Pericardium fibroblast (primary cell): ENCODE measurements at places on chromosomes 16 and 17. TPM values are rescaled to one million over a fixed set of nuclear protein-coding genes. Genes with fewer than 3 reads are reported as not detected.

Gene CDK5RAP3
- 59.7 and 59.8 TPM in 2 replicates for total RNA-seq

Gene NUP88
- total RNA-seq: 34.5 and 41.4 TPM in 2 replicates

Gene SLC39A11
- 11.8 and 16.9 TPM in 2 replicates for total RNA-seq

Gene FBXL16
- 0.17 and 0.93 TPM in 2 replicates for total RNA-seq

Gene NTN3
- 0.47 and 0.51 TPM in 2 replicates for total RNA-seq

Gene RHOT1
- total RNA-seq: 16.2 and 18.8 TPM in 2 replicates

Gene CDK12
- 13.4 and 16.6 TPM in 2 replicates for total RNA-seq

Gene KRT24
- total RNA-seq: not detected in 2 replicates

Gene KCNG4
- total RNA-seq: not detected in 2 replicates

Gene AANAT
- total RNA-seq: 0.43 TPM in 1 of 2 replicates, not detected in the other

Gene UBE2G1
- total RNA-seq: 33.0 and 39.4 TPM in 2 replicates

Gene KIF2B
- total RNA-seq: not detected in 2 replicates

Gene CCL16
- not detected in 2 replicates for total RNA-seq

Gene RBFOX1
- total RNA-seq: 0.43 TPM in 1 of 2 replicates, not detected in the other

Gene BRIP1
- total RNA-seq: 0.17 and 0.70 TPM in 2 replicates

Gene TNFRSF13B
- total RNA-seq: not detected in 2 replicates

Gene C17orf50
- not detected in 2 replicates for total RNA-seq

Gene PITPNM3
- 2.6 and 4.9 TPM in 2 replicates for total RNA-seq

Gene PPP1R27
- total RNA-seq: not detected in 2 replicates

Gene GPRC5C
- total RNA-seq: 6.9 and 54.8 TPM in 2 replicates

Gene KRT28
- total RNA-seq: not detected in 2 replicates

Gene DOC2B
- total RNA-seq: under 0.01 TPM in 1 of 2 replicates, not detected in the other

Gene MT4
- not detected in 2 replicates for total RNA-seq

Gene KRT20
- total RNA-seq: not detected in 2 replicates

Gene TBC1D3K
- 0.12 TPM in 1 of 2 replicates, not detected in the other for total RNA-seq

Gene ESRP2
- not detected in 2 replicates for total RNA-seq

Gene LITAFD
- total RNA-seq: not detected in 2 replicates

Gene SLC12A3
- total RNA-seq: not detected in 2 replicates

Gene CIITA
- 0.09 and 0.35 TPM in 2 replicates for total RNA-seq

Gene STAC2
- total RNA-seq: 0.82 TPM in 1 of 2 replicates, not detected in the other

Gene AURKB
- 0.47 and 0.94 TPM in 2 replicates for total RNA-seq

Gene DLX3
- total RNA-seq: not detected in 2 replicates

Gene POLR3E
- 25.1 and 35.8 TPM in 2 replicates for total RNA-seq

Gene EPN3
- 0.23 and 0.51 TPM in 2 replicates for total RNA-seq

Gene TMEM204
- 18.1 and 32.6 TPM in 2 replicates for total RNA-seq

Gene DPEP2
- total RNA-seq: not detected in 2 replicates

Gene SLC25A19
- total RNA-seq: 5.0 and 6.4 TPM in 2 replicates

Gene TVP23A
- total RNA-seq: 0.12 TPM in 1 of 2 replicates, not detected in the other

Gene PPL
- total RNA-seq: 13.3 and 49.7 TPM in 2 replicates

Gene RNF157
- total RNA-seq: 0.12 and 0.34 TPM in 2 replicates

Gene NPIPA3
- 0.58 TPM in 1 of 2 replicates, not detected in the other for total RNA-seq

Gene ZNF652
- 18.2 and 20.1 TPM in 2 replicates for total RNA-seq

Gene CCL4
- total RNA-seq: not detected in 2 replicates

Gene PLEKHG4
- total RNA-seq: 6.6 and 8.6 TPM in 2 replicates

Gene ENPP7
- not detected in 2 replicates for total RNA-seq

Gene CRISPLD2
- 68.6 and 76.9 TPM in 2 replicates for total RNA-seq

Gene NACA2
- total RNA-seq: not detected in 2 replicates
